ENCODE measurements at places on chromosomes 5 and 9. TPM values are rescaled to one million over a fixed set of nuclear protein-coding genes. Genes with fewer than 3 reads are reported as not detected.
A peak's percentile ranks its signal among the peaks of the same experiment; 100 is the strongest.

DNA sequence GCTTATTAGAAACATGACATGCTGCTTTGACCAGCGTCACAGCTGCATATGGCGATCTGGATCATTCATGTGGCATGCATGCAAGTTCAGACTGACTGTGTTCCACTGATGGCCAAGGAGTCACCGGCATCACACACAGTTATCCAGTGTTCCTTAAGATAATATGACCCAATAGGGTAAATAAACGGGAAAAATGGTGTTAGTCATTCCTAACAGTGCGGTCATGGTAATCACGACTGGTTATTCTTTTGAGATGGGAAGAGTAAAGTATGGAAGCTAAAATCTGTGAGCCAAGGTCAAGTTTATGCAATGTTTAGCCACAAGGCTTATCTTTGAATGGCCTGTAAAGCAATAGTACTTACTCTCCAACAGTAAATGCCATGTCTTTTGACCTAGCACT lies 29.3 kb upstream of the LVRN start:
- no peak for DNase-seq

GRCh38 chr5:144864118-144864517 lies 693.4 kb downstream of the KCTD16 start:
- DNase-seq, result no peak

GRCh38 chr5:180797256-180798192 lies 5.1 kb downstream of the MGAT1 start:
- peak; percentile 70 for DNase-seq

GRCh38 chr5:143685246-143685815 lies 126.6 kb upstream of the HMHB1 start:
- DNase-seq, result no peak

The SPATA31E1 gene
- not detected for total RNA-seq

All from vagina (tissue), 2 donors.